ENCODE measurements at places on chromosomes 2 and 18.

- DNase-seq = no peak
Observed at GRCh38 chr2:145930318-145930717, 1410.4 kb upstream of the ZEB2 start.

DNA sequence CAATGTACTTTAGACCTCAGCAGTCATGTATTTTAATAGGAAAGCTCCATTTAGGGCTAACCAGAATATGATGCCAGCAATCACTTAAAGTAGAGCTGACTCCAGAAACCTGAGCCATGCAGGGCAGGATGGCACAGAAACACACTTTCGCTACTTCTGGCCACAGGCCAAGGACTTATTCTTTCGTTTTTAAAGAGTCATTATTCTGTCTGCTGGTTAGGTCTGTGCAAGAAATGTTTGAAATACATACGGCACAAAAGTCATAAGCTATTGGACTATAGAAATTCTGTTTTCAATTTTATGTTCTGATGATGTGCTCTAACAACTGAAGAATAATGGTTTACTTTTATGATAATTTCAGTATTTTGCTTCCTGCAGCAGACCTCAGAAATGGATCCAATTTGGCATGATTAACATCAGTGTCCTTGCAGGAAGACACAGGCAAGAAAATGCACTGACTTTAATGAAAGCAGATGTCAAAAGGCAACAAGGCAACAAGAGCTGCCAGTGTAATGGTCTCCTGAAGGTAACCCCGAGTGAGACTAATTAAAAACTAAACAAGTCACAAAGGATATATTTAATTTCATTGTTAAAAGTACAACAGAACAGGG is 114.4 kb upstream of the CHRNA1 start:
- DNase-seq = peak; percentile 54

- DNase-seq = no peak
Observed at GRCh38 chr2:187569042-187569441, 14.8 kb upstream of the TFPI start.

DNA sequence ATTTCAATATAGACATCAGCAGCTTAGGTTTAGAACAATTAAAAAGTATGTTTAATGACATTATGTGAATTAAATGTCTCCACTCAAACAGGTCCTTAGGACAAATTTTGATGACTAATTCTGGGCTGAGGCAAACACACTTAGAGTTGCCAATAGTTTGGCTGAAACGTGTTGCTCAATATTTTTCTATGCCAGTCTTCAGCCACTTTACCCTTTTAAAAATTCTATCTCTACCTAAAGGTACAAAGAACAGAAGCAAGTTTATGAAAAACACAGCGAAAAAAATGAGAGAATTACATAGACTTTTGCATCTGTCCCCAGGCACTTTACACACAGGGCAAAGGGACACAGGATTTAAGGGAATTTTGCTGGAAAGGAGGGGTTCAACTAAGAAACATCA is 4.5 kb downstream of the IDH1 start:
- DNase-seq = no peak

DNA sequence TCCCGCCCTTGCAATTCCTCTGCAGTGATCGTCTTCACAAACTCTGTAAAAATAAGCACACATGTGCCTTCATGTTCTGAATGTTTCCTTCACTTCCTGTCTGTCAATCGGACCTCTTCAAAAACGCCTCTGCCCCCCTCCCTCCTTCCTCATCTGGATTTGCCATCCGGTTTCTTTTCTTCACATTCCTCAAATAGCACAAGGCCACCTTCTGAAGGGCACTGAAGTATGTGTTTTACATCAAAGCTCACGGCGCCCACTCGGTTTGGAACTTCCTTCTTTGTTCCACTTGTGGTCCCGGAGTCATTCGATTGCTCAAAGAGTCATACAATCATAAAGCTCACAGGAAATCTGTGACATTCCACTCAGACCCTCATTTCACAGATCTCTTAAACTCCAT is 758.1 kb upstream of the SALL3 start:
- no peak for DNase-seq

DNA sequence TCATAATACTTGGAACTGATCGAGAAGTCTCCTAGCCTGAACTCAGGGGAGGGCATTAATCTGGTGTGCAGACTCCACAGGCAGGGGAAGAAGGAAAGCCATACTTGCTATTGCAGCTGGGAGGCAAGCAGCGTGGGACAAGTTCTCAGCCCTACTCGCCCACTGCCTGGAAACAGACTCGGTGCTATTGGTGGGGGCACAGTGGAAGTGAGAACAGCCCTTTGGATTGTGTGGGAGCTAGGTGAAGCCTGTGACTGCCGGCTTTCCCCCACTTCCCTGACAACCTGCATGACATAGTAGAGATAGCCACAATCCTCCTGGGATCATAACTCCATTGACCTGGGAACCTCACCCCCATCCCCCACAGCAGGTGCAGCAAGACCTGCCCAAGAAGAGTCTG is 301.3 kb downstream of the RIT2 start:
- DNase-seq = no peak

DNA sequence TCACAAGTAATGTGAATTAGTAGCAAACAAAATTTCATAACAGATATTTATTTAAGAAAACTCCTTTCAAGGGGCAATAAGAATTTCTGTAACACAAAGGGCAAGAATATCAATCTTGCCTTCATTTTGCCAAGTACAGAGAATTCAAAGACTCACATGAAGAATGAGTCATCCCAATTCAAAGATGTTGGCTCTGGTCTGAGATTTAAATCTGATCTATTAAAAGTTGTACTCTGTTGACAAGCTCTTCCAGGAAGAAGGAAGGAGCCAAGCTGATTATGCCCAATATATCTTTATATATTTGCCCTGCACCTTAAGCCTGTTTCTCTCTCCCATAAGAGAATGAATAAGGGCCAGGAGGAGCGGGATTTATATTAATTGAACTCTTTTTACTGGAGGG is 55.9 kb upstream of the RPE start:
- DNase-seq = no peak

DNA sequence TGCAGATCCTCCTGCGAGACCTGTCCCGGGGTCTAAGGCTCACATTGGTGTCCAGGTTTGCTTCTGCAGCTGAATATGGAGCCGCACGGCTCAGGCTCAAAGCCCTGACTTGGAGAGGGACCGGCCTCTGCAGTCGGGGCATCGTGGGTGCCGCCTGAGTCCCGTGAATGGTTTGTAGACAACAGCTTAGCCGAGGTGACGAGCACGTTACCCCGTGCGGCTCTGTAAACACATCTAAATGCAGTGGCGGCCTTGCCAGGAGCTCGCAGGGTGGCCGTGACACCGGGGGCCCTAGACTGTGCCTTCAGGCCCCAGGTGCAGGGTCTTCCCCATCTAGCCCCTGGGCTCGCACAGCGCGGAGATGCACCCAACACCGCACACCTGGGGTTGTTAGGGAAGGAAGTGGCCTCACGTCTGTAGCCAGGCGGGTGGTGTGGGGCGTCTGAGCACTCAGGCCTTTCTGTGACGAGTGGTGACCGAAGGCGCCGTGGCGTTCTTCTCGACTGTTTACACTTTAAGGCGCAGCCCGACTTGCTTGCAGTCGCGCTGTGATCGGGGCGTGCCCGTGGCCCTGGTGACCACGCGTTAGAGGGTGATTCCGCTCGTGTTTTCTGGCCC is 91.6 kb downstream of the NFATC1 start:
- DNase-seq = no peak

- peak; percentile 67 for DNase-seq
Observed at GRCh38 chr2:170155022-170155722, 22.8 kb upstream of the MYO3B start.

DNA sequence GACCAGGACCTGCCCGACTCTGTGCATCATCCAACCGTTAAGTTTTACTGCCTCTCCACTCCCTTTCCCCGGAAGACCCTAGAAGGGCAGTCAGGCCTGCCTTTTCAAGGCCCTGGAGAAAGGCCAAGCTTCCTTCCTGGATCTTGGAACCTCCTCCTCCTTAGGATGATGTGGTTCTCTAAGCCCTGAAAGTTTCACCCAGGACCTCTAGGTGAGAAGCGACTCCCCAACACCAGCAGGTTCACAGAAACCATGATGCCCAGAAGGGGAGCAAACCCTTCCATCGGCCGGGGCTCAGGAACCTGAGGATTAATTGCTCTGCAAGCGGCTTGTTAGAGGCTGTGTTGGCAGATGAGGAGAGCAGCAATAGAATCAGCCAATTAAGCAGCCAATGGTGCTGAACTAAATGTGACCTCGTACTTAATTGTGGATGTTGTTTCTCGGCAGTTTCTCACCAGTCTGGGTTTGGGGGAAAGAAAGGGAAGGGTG is 94.2 kb upstream of the FZD7 start:
- no peak for DNase-seq

GRCh38 chr2:69943843-69944525 is 17.4 kb downstream of the ASPRV1 start:
- DNase-seq = no peak

DNA sequence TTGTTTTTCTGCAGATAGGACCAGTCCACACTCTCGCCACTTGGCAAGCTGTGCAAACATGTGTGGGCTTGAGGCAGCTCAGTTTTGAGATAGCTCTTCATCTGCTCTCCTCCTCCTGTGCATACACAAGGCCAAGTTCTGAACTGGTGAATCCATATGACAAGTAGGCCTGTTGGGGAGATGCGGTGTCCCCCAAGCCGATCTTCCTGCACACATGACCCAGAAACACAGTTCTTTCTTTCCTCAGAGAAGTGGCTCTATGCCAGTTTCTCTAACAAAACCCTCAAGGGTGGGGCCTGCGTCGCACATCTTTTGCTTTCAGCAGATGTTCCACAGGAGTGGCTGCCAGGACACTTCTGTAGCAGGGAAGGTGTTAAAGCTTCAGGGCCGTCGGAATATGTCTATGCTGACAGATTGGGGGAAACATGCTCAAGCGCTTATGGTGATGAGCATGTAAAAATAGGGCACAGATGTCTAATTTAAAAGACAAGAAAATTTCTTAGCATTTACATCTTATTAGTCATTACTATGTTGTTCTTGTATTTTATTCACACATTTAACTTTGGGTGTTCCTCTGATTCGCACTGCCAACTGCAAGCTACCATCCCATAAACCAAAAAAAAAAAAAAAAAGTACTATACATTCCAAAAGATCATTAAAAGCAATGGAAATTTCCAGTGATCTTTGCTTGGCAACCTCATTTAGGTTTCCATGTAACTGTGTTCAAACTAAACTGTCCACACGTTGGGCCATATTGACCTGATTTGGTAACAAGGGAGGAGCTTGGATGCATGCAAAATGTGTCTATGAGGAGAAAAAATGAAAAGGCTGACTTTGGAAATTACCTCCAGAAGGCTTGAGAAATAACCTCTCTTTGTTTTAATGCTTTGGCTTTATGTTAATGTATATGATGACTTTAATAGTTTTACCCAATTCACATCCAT is 1055.5 kb upstream of the KLHL29 start:
- peak; percentile 79 for DNase-seq

DNA sequence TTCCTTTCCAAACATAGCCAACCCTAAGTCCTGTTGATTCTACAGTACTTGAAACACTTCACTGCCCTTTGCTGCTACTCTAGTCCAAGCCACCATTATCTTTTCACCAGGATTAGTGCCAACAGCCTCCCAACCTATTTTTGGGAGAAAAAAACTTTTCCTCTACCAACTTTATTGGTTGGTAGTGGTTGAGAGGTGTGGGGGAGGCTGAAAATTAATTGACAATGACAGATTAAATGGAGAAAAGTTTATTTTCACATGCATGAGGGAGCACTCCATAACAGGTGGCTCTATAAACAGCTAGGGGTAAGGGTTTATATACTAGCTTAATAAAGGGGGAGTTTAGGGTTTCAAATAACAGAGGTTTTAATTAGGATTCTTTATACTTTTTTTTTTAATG is 37.8 kb upstream of the ITPRID2 start:
- DNase-seq = peak; percentile 15

DNA sequence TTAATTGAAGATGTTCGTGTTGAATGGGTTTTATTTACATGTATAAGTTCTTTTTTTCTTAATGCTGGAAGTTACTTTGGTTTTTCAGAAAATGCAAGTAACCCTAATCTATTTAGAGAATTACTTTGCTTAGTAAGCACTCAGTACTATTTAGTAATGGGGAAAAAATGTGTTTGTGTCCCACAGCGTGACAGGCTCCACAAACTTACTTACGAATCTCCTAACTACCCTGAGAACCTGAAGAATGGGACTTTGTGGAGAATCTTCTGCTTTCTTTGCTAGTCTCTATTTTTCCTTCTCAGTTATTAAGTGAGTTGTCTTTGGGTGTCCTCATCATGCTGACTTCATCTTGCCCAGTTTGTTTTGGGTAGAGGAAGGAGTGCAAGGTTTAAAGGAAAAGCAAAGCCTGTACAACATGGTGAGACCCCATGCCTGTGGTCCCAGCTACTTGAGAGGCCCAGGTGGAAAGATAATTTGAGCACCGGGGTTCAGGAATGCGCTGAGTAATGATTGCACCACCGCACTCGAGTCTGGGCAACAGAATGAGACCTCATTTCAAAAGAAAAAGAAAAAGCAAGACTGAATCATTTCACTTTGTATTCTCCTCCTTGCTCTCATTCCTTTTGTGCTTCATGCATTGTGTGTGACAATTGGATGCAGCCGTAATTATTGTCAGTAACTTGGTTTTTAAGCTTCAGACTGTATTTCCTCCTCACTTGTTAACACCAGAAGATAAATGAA is 10.2 kb downstream of the NEDD4L start:
- no peak for DNase-seq

- no peak for DNase-seq
Observed at GRCh38 chr2:1676091-1676912, 68.0 kb downstream of the PXDN start.

GRCh38 chr2:82257796-82258555 is 1953.4 kb upstream of the LRRTM1 start:
- no peak for DNase-seq

DNA sequence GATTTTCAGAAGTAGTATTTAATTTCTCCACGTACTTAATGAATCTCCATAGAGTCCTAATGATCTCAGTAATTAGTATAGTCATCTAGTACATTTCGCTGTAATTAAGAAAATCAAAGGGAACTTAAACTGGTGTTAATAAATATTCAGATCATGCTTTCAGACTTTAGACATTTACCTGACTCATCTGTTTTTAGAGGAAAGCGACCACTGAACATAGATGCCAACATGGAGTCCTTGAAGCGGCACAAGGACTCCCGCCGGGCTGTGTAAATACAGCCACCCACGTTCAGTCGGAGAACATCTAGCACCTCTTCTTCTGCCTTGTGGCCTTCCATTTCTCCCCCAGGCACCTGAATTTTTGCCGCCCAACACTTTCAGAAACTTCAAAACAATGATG is 3.2 kb downstream of the KCTD18 start:
- DNase-seq = peak; percentile 27

- DNase-seq = no peak
Observed at GRCh38 chr2:116319001-116319400, 1495.5 kb upstream of the DDX18 start.

GRCh38 chr2:55416786-55417568 is 2.7 kb downstream of the CCDC88A start:
- DNase-seq = no peak
